ENCODE measurements at places on chromosomes 13 and 19.

DNA sequence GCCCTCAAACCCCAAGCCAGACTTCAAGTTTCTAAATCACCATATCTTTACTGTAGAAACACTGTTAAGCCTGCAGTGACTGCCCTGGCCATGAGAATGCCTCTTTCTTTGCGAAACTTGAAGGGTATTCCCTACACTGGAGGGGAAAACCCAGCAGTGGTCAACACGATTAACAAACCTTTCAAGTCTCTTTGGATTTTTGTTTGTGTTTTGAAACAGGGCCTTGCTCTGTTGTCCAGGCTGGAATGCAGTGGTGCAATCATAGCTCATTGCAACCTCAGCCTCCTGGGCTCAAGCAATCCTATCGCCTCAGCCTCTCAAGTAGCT is 17.4 kb upstream of the POMP start:
- no peaks in the 10 kb centered on the region for H3K27me3 ChIP-seq
- H3K4me1 ChIP-seq, result peaks cover 6% of the 10 kb centered on the region
- no peaks in the 10 kb centered on the region for H3K36me3 ChIP-seq
- H3K27ac ChIP-seq, result no peak overlapping the region
- DNase-seq, result no peak

DNA sequence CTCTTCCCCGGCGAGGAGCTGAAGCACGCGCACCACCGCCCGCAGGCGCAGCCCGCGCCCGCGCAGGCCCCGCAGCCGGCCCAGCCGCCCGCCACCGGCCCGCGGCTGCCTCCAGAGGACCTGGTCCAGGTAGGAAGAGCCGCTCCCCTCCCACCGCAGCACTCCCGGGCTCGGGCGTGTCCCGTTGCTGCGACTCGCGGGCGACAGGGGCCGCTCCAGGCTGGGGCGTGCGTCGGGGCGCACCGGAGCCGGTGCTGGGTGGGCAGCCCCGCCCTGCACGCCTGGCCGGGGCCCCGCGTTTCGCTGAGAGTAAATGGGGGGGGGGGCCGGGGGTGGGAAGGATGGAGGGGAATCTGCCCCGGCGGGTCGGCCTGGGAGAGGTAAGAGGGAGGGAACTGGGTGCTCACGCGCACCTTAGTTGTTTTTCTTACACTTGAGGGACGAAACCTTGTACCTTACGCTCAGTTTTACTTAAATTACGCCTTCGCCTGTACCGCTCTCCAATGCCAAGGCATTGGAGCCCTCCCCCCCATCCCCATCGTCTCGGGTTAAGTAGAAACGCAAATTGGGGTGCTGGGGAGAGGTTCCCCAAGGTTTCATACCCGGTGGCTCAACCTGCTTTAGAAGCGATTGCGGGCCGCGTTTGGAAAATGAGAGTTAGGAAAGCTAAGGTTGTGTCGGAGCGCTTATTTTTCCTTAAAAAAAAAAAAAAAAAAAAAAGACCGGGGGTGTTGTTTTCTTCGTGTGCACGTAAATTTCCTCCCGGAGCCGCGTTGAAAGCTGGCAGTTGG is 850 bp downstream of the KLF5 start:
- H3K27me3 ChIP-seq, result no peaks in the 10 kb centered on the region
- peaks cover 2% of the 10 kb centered on the region for H3K4me1 ChIP-seq
- H3K4me3 ChIP-seq, result peak overlapping the region; percentile 88
- no peak overlapping the region for H3K27ac ChIP-seq
- no peaks in the 10 kb centered on the region for H3K36me3 ChIP-seq
- peak; percentile 64 for DNase-seq

- H3K36me3 ChIP-seq, result no peaks in the 10 kb centered on the region
- H3K27ac ChIP-seq, result no peak overlapping the region
- no peaks in the 10 kb centered on the region for H3K27me3 ChIP-seq
- no peaks in the 10 kb centered on the region for H3K4me1 ChIP-seq
- DNase-seq, result no peak
These were observed 113.9 kb downstream of the TUBA3C start for GRCh38 chr13:19067767-19068166.

DNA sequence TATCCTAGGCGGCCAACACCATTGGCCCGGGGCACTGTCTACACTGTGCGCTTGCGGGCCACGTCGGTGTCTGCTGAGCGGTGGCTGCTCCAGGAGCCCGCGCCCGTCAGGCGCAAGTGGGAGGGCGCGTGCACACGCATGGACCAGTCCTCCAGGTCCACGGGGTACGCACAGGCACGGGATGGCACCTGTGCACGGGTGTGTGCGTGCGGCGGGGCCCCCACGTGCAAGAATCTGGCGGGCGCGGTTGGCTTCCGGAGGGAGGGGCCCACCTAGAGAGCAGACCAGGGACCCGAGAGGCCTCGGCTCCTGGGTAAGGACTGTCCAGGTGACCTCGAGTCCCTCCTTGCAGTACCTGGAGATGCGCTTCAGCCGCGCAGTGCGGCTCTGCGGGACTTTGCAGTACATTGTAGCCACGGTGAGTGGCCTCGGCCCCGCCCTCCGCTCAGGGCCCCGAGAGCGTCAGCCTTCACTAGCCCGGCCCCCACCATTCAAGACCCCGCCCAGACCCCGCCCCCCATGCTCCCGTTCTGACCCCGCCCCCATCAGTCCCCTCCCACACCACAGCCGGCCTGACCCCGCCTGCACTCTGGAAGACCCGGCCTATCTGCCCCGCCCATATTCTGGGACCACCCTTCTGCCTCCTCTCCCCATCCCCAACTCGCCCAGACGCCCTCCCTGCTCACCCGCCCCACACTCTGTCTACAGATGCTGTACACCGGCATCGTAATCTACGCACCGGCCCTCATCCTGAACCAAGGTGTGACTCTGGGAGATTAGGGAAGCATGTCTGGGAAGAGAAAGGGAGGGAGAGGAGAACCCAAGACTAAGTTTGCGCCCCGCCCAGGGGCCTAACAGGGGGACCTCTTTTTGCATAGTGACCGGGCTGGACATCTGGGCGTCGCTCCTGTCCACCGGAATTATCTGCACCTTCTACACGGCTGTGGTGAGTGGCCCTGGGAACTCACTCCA is 2.3 kb downstream of the SLC5A5 start:
- H3K27ac ChIP-seq, result no peak overlapping the region
- H3K4me1 ChIP-seq, result peaks cover 15% of the 10 kb centered on the region
- H3K36me3 ChIP-seq, result no peaks in the 10 kb centered on the region
- no peaks in the 10 kb centered on the region for H3K27me3 ChIP-seq

DNA sequence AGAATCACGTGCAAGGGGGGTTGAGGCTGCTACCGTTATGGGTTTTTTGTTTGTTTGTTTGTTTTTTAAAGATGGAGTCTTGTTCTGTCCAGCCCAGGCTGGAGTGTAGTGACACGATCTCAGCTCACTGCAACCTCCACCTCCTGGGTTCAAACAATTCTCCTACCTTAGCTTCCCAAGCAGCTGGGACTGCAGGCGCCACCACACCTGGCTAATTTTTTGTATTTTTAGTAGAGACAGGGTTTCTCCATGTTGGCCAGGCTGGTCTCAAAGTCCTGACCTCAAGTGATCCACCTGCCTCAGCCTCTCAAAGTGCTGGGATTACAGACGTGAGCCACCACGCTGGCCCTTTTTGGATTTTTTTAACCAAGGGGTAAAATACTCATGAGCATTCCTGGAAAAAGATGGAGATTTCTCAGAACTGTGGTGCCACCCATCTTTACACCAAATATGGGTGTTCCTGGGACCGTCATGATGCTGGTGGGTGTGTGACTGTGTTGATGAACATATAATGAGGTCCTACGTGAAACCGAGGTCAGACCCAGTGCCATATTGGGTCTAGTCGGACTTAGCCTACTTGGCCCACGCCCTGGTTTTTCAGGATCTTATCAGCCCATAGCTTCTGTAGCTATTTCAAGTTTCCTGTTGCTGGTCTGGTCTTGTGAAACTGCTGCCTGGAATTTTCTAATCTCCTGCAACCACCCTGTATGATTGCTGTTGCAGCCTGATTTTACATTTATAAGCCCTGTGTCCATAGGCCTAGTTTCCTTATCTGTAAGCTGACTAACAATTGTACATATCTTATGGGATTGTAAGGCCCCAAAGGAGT is 6.2 kb downstream of the PPP1R15A start:
- peak; percentile 83 for DNase-seq
- H3K4me1 ChIP-seq, result peaks cover 38% of the 10 kb centered on the region
- no peaks in the 10 kb centered on the region for H3K27me3 ChIP-seq
- peaks cover 20% of the 10 kb centered on the region for H3K36me3 ChIP-seq

DNA sequence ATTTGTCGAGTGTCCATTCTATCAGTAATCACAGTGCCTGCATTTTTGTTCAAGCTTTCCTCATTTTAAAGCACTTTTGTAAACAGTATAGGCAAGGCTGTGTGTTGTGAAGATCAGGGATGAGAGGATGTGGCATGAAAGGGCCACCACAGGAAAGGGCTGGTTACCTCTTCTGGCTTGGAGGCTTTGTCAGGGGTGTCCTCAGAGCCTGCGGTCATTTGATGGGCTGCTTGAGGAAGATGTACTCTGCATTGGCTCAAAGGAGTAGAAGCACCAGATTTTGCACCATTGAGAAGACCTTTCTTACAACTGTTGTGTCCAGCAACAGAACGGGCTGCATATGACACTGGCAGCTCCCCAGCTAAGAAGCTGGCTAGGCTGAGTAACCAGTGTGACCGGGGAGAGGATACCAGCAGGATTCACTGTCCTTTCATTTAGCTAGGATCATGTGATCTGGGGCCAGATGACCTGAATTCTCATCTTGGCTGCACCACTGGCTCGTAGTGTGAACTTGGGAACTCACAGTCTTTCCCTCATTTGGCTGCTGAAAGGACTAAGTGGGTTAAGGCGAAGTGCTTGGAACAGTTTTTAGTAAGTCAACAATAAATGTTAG is 380.2 kb downstream of the FGF9 start:
- H3K36me3 ChIP-seq, result no peaks in the 10 kb centered on the region
- H3K27me3 ChIP-seq, result no peaks in the 10 kb centered on the region
- no peak for DNase-seq
- no peak overlapping the region for H3K27ac ChIP-seq

DNA sequence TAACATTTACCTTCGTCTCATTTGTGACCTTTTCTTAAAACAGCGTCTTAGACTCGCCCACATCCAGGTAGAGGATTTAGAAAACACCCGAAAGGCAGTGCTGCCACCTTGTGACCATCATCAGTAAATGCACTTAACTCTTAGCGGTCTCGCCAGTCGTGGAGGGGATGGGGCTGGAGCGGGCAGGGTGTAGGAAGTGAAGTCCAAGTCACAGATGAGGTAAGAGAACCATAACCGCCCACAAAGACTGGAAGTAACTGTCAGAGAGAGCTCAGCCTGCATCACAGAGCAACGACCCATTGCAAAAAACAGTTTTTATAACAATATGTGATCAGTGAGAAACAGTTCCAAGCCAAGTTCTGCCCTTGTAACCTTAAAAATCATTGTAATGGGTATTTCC is 10.7 kb upstream of the CEACAM3 start:
- no peaks in the 10 kb centered on the region for H3K36me3 ChIP-seq
- H3K4me3 ChIP-seq, result no peak overlapping the region
- no peaks in the 10 kb centered on the region for H3K27me3 ChIP-seq
- H3K4me1 ChIP-seq, result peaks cover 38% of the 10 kb centered on the region
- no peak overlapping the region for H3K27ac ChIP-seq
- DNase-seq, result peak; percentile 96

DNA sequence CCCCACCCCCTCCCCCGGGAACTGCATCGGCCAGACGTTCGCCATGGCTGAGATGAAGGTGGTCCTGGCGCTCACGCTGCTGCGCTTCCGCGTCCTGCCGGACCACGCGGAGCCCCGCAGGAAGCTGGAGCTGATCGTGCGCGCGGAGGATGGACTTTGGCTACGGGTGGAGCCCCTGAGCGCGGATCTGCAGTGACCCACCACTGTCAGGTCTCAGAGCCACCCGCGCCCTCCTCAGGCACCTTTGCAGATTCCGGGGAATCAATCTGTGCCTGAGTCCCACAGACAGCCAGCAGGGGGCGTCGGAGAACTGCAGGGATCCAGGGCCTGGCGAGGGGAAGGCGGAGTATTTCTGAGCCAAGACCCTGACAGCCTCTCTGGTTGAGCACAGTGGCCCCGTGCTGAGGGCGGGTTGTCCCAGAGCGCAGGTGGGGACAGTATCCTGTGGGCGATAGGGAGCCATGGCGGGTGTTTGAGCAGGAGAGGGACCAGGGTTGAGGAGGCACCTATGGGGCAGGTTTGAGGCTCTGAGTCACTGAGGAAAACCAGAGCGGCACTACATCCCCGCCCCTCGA is 30.4 kb upstream of the CYP4F8 start:
- no peak overlapping the region for H3K4me3 ChIP-seq
- no peaks in the 10 kb centered on the region for H3K36me3 ChIP-seq
- H3K4me1 ChIP-seq, result peaks cover 5% of the 10 kb centered on the region
- H3K27ac ChIP-seq, result no peak overlapping the region
- peak; percentile 74 for DNase-seq

DNA sequence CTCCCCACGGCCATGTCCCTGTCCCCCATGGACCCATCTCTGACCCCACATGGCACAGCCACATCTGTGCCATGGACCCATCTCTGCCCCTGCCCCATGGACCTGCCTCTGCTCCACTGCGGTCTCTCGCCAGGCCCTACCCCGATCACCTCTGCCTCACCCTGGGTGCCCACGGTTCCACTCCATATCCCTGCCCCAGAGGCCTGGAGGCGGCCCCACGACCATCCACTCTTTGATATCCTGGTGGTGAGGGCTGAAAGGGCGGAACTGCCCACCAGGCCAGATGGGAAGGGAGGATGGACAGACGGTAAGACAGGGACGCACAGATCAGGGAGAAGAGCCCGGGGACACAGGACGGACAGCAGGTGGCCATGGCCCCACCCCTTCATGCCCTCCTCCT is 327 bp downstream of the PTGER1 start:
- H3K27me3 ChIP-seq, result peaks cover 3% of the 10 kb centered on the region
- no peak overlapping the region for H3K27ac ChIP-seq
- H3K4me1 ChIP-seq, result no peaks in the 10 kb centered on the region
- H3K36me3 ChIP-seq, result peaks cover 14% of the 10 kb centered on the region

GRCh38 chr13:51146667-51147066 is 35.6 kb upstream of the C13orf42 start:
- H3K27me3 ChIP-seq, result no peaks in the 10 kb centered on the region
- H3K4me3 ChIP-seq, result no peak overlapping the region
- H3K36me3 ChIP-seq, result no peaks in the 10 kb centered on the region
- H3K27ac ChIP-seq, result no peak overlapping the region
- no peak for DNase-seq

GRCh38 chr13:105990256-105990958 is 545.1 kb downstream of the EFNB2 start:
- no peak overlapping the region for H3K27ac ChIP-seq
- no peaks in the 10 kb centered on the region for H3K4me1 ChIP-seq
- no peaks in the 10 kb centered on the region for H3K27me3 ChIP-seq
- H3K36me3 ChIP-seq, result no peaks in the 10 kb centered on the region
- DNase-seq, result no peak

GRCh38 chr13:48896312-48896711 is 79.4 kb upstream of the FNDC3A start:
- H3K36me3 ChIP-seq, result no peaks in the 10 kb centered on the region
- H3K27me3 ChIP-seq, result no peaks in the 10 kb centered on the region
- H3K27ac ChIP-seq, result no peak overlapping the region
- DNase-seq, result peak; percentile 75

- peaks cover 14% of the 10 kb centered on the region for H3K4me1 ChIP-seq
- no peaks in the 10 kb centered on the region for H3K36me3 ChIP-seq
- no peak for DNase-seq
- no peak overlapping the region for H3K4me3 ChIP-seq
- no peaks in the 10 kb centered on the region for H3K27me3 ChIP-seq
- H3K27ac ChIP-seq, result no peak overlapping the region
These were observed 13.1 kb downstream of the MED26 start for GRCh38 chr19:16614941-16615340.

GRCh38 chr13:60755380-60756163 is 358.6 kb downstream of the TDRD3 start:
- DNase-seq, result no peak
- H3K4me3 ChIP-seq, result no peak overlapping the region
- no peaks in the 10 kb centered on the region for H3K27me3 ChIP-seq
- peaks cover 6% of the 10 kb centered on the region for H3K4me1 ChIP-seq

- H3K4me1 ChIP-seq, result no peaks in the 10 kb centered on the region
- H3K4me3 ChIP-seq, result no peak overlapping the region
- no peak overlapping the region for H3K27ac ChIP-seq
- H3K36me3 ChIP-seq, result no peaks in the 10 kb centered on the region
These were observed 328.0 kb upstream of the ZNF507 start for GRCh38 chr19:32017176-32017953.

Measured in common myeloid progenitor, CD34-positive (primary cell).